Stimulated activated CD4-positive, alpha-beta T cell treated with anti-CD3 and anti-CD28 coated beads, TNF-alpha, amount 100 ng/mL, for 1 hour (primary cell): ENCODE measurements at places on chromosomes 13 and 19.

- no peak for DNase-seq
Measured at GRCh38 chr13:86974251-86974994, 696.7 kb upstream of the SLITRK5 start.

- DNase-seq, result no peak
Measured at GRCh38 chr13:36858290-36858689, 39.3 kb downstream of the RFXAP start.

GRCh38 chr13:112248406-112248760 is 127.8 kb upstream of the SPACA7 start:
- no peak for DNase-seq

DNA sequence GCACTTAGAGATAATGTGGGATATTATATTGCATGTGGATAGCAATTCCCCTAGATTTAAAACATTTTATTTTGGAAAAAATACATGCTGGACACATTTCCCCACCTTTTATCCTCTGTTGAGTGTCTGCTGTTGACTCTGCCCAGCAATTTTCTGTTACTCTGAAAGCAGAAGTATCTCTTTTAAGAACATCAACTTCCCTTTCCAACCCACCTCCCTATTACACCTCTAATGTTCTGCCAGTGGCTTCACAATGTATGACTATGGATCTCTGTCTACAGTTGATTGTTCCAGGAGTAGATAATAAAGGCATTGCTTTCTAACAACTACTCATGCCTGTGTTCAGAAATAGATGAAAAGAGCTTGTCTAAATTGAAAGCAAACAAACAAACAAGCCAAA is 754.8 kb upstream of the SLITRK6 start:
- no peak for DNase-seq

GRCh38 chr13:52850072-52850395 is 1.6 kb upstream of the PCDH8 start:
- DNase-seq, result no peak

DNA sequence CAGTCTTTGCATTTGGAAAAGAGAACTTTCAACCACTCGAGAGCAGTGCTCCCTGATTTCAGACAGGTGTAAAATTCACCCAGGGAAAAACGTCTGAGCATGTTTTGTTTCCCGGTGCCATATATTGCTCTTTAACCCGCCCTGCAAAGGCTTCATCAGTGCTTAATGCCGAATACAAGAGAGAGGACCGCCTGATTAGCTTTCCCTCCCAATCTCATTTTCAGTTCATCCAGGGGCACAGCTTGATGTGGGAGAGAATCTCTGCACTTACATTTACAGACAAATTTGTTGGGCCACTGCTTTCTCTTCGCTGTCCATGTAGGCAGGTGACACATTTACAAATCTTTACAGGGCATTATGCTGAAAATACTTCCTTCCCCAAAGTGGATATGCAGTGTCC is 499.1 kb downstream of the LIG4 start:
- DNase-seq, result no peak

DNA sequence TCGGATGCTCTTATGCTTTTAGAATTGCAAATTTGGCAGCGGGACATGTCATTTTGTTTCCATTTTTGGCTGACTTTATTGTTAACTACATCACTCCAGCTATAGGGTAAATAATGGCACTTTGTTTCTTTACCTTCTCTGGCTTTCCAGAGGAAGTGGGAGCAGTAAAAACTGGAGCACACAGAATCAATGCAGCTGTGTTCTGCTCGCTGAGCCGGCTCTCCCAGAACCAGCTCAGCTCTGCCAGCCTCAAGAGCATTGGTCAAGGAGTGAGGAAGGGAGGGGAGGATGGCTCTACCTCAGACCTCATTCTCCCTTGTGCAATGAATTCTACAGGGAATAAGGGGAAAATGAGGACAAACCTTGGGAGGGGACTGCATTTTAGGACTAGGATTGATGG is 50.5 kb upstream of the SPATA13 start:
- DNase-seq, result no peak

DNA sequence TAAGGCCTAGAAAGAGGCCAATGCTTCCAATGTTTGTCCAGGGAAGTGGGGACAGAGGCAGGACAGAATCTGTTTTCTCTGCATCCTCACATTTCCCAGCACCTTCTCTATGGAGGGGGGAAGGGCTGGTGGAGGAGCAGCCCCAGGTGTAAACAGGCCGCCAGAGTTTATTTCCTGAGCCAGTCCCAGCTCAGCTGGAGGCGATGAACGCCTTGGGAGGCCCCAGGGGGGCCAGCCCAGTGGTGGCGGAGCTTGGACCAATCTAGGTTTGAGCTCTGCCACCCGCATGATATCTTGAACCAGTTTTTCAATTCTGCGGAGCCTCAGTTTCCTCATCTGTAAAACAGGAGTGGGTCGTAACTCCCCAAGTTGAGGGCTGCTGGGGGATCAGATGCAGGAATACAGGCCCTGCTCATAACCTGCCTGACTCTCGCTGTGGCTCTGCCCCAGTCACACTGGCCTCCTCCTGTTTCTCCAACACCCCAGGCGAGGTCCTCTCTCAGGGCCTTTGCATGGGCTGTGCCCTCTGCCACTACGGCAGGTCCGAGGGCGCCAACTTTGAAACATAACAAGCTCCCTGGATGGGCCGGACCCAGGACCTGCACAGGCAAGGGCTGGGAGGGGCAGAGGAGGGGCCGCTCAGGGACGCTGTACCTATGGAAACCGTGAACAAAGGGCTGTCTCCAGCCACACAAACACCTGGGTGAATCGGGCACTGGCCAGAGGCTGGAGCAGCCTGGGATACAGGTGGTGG is 1.1 kb downstream of the TNFAIP8L1 start:
- DNase-seq, result no peak

DNA sequence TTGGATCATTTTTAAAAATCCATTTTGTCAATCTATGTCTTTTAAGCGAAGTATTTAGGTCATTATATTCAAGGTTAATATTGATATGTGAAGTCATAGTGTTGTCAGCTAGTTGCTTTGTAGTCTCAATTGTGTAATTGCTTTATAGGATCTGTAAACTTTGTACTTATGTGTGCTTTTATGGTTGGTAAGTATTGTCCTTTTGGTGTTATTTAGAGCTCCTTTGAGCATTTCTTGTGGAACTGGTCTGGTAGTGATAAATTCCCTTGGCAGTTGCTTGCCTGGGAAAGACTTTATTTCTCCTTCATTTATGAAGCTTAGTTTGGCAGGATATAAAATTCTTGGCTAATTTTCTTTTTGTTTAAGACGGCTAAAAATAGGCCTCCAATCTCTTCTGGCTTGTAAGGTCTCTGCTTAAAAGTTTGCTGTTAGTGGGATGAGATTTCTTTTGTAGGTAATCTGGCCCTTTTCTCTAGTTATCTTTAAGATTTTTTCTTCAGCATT is 368.8 kb downstream of the SPRY2 start:
- DNase-seq, result no peak

GRCh38 chr13:106262886-106263285 is 272.6 kb downstream of the EFNB2 start:
- DNase-seq, result no peak

DNA sequence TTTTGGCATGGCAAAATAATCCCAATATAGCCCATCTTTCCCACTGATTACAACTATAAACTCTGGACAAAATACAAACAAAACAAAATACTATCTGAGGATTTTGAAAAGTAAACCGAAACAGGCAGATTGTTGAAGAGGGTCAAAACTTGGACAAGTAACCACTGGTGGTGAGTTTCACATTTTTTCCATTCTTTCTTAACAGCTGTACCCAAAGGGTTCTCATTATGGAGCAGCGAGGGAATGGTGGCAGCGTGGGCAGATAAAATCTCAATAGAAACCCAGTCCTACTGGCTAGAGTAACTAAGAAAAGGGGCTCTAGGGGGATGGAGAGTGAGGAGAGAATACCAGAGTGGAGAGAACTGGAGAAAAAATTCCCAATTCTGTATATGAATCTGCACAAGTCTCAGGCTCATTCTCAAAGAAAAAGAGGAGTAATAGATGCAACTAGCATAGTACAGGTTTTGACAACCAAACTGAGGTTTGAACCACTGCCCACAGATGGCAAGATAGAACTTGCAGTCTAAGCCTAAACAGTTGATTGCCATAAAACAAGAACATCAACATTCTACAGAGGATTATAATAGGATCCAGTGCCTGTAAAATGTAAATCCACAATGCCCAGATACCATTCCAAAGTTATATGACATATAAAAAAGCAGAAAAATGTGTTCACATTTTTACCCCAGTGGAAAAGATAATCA is 284.5 kb downstream of the KCNRG start:
- no peak for DNase-seq

- no peak for DNase-seq
Measured at GRCh38 chr19:1510807-1511206, 2.0 kb downstream of the ADAMTSL5 start.

DNA sequence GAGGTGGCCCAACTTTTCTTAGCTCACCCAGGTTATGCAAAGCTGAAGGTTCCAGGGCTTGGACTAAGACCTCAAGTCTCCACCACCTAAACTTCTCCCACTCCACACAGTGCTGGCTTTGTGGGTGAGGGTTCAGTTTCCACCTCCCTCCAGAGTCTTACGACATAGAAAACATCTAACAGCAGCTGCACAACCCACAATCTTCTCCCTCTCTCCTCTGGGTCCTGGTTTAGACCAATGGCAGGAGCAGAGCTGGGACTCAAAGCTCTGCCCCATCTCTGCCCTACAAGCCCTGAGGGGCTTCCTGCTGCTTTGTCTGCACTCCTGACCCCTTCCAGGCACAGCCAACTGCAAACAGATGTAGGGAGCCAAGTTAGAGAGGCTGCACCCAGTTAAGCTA is 16.0 kb downstream of the IRGC start:
- DNase-seq, result no peak

GRCh38 chr13:100940658-100941057 is 266.1 kb upstream of the TMTC4 start:
- no peak for DNase-seq

- no peak for DNase-seq
Measured at GRCh38 chr19:49514151-49514550, 1.7 kb downstream of the FCGRT start.

DNA sequence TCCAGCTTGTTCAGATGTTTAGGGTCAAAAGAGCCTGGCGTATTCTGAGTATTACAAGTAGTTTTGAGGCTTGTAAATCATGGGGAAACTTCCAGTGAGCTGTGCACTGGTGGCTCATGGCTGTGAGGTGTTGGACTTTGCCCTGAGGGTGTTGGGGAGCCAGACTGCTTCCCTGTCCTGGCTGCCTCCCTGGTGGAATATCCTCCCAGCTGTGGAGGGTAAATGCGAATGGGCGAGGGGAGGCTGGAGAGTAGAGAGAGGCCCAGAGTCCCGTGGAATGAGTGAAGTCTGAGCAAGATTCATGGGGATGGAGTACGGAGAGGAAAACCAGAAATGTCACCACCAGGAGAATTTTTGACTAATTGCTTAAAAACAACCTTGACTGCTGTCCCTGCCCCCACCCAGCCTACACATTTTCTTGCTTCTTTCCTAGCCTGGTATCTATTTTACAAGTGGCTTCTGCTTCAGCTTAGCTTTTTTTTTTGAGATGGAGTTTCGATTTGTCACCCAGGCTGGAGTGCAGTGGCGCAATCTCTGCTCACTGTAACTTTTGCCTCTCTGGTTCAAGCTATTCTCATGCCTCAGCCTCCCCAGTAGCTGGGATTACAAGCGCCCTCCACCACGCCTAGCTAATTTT is 3.7 kb downstream of the SNRPA start:
- no peak for DNase-seq

GRCh38 chr19:867855-868457 is 8.5 kb downstream of the CFD start:
- no peak for DNase-seq

DNA sequence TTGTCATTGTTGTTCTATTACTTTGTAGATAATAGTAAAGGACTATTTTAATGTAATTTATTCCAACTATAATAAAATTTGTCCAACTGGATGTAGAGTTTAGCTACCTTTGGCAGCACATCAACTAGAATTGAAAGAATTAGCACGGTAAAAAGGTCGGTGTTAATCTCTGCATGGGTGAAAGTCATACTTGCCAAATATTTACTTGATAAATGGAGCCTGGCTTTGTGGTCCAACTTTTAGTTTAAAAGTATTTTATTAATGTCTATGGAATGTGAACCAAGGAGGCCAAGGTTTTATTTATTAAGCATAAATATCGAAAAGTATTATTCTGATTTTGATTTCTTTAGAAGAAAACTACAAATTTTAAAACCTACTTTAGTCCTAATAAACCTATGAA is 1389.0 kb downstream of the PCDH9 start:
- no peak for DNase-seq

- DNase-seq, result no peak
Measured at GRCh38 chr13:39688278-39688677, 32.8 kb downstream of the COG6 start.

- DNase-seq, result no peak
Measured at GRCh38 chr19:5152767-5153532, 184.0 kb downstream of the KDM4B start.

- no peak for DNase-seq
Measured at GRCh38 chr13:99484473-99484872, 16.8 kb upstream of the TM9SF2 start.
